Adrenal gland (tissue), 19 donors: ENCODE measurements at places on chromosomes 13 and 19.

- no peak overlapping the region for H3K27ac ChIP-seq
- no peaks in the 10 kb centered on the region for H3K36me3 ChIP-seq
- peaks cover 5% of the 10 kb centered on the region for H3K4me1 ChIP-seq
- DNase-seq: no peak
- H3K4me3 ChIP-seq: no peak overlapping the region
- no peaks in the 10 kb centered on the region for H3K27me3 ChIP-seq
Measured at GRCh38 chr13:50228527-50228926, 213.3 kb downstream of the KCNRG start.

DNA sequence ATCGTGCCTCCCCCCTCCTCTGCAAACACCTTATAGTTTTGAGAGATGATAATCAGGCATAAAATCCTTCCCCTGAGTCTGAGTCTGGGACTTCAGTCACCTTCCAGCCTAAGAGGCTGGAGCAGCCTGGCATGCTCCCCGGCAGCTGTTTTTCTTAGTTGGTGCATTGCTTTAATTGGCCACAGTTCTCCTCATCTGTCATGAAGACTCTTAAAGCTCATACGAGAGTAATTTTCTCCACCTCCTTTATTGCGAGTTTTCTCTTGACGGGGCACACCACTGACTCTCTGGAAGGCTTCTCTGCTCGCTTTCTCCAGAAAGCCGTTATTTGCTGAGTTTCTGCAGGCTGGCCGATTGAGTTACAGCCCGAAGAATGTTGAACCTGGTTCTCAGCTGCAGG lies 310.5 kb downstream of the ATP8A2 start:
- no peak overlapping the region for H3K4me3 ChIP-seq
- no peaks in the 10 kb centered on the region for H3K36me3 ChIP-seq
- DNase-seq: no peak
- H3K27me3 ChIP-seq: no peaks in the 10 kb centered on the region
- no peak overlapping the region for H3K27ac ChIP-seq

DNA sequence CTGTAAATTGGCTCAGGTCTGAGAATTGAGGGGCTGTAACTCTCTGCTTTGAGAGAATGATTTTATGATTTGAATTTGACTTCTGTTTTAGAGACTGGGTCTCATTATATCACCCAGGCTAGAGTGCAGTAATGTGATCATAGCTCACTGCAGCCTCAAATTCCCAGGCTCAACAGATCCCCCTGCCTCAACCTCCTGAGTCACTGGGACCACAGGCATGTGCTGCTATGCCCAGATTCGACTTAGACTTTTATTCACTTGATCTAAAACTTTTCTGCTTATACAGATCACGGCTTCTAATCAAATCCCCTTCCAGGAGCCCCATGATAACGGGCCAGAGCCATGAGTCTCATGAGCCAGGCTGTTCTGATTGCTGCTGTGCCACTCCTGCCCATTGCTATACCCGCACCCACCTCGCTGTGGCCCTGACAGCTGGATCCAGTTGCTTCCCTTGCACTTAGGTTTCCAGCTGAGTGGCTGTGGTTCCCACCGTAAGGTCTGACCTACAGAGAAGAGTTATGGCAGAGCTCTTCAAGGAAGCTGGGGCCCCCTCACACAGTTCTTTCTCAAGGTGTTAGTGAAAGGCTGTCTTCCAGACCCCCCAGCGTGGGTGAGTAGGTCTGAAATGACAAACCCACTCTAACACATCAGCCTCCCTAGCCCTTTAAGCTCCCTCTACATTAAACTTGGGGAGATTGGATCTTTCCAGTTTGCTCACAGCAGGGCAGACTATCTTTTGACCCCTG lies 251.2 kb upstream of the SGCG start:
- no peak overlapping the region for H3K27ac ChIP-seq
- no peaks in the 10 kb centered on the region for H3K36me3 ChIP-seq
- H3K27me3 ChIP-seq: no peaks in the 10 kb centered on the region
- no peak overlapping the region for H3K4me3 ChIP-seq

GRCh38 chr13:51821606-51822005 lies 17.6 kb upstream of the DHRS12 start:
- H3K4me3 ChIP-seq: no peak overlapping the region
- no peaks in the 10 kb centered on the region for H3K36me3 ChIP-seq
- H3K27me3 ChIP-seq: no peaks in the 10 kb centered on the region
- no peak for DNase-seq

- H3K27ac ChIP-seq: peak overlapping the region; percentile 95
- peaks cover 40% of the 10 kb centered on the region for H3K36me3 ChIP-seq
Measured at GRCh38 chr19:5628919-5629481, 6.1 kb downstream of the SAFB start.

GRCh38 chr13:44842158-44842557 lies 147.1 kb downstream of the NUFIP1 start:
- no peak overlapping the region for H3K4me3 ChIP-seq
- no peak overlapping the region for H3K27ac ChIP-seq
- H3K27me3 ChIP-seq: no peaks in the 10 kb centered on the region
- no peaks in the 10 kb centered on the region for H3K4me1 ChIP-seq

DNA sequence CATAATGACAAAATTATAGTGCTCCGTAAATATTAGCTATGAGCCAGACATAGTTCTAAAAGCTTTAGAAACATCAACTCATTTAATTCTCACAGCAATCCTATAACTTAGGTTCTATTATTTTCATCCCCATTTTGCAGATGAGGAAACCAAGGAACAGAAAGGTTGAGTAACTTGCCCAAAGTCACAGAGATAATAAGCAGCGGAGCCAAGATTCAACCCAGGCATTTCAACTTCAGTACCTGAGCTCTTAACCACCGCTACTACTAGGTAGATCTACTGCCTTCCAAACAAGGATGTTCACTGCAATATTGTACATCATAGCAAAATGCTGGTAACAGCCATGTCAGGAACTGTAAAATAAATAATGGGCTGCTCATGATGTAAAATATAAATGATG lies 39.9 kb downstream of the ELF1 start:
- no peaks in the 10 kb centered on the region for H3K36me3 ChIP-seq
- peaks cover 17% of the 10 kb centered on the region for H3K4me1 ChIP-seq
- no peak overlapping the region for H3K4me3 ChIP-seq
- H3K27me3 ChIP-seq: no peaks in the 10 kb centered on the region
- H3K27ac ChIP-seq: no peak overlapping the region

DNA sequence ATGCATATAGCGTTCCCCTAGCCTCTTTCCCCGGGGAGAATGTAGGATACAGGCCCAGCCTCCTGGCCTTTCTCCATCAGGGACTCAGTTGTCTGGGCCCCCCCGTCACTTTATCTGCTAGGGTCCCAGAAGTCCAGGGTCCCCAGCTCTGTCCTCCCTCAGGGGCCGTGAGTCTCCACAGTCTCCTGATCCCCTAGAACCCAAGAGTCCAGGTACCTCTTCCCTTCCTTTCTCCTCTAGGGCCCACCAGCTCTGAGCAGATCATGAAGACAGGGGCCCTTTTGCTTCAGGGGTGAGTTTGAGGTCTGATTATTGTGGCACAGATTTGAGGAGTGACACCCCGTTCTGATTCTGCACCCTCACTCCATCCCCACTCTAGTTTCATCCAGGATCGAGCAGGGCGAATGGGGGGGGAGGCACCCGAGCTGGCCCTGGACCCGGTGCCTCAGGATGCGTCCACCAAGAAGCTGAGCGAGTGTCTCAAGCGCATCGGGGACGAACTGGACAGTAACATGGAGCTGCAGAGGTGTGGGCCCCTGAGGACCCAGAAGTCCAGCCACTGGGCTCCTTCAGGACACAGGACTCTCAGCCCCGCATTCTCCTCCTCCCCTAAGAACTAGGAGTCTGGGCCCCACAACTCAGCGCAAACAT lies 758 bp downstream of the BAX start:
- no peaks in the 10 kb centered on the region for H3K36me3 ChIP-seq
- peak overlapping the region; percentile 84 for H3K4me3 ChIP-seq
- H3K27me3 ChIP-seq: no peaks in the 10 kb centered on the region
- peaks cover 10% of the 10 kb centered on the region for H3K4me1 ChIP-seq
